ENCODE measurements at places on chromosomes 3 and 15.
A peak's percentile ranks its signal among the peaks of the same experiment; 100 is the strongest.

- peak; percentile 12 for DNase-seq
Observed at GRCh38 chr3:127162947-127163645, 29.8 kb upstream of the PRR23E start.

GRCh38 chr3:194277104-194277785 is 73.9 kb downstream of the CPN2 start:
- DNase-seq = no peak

DNA sequence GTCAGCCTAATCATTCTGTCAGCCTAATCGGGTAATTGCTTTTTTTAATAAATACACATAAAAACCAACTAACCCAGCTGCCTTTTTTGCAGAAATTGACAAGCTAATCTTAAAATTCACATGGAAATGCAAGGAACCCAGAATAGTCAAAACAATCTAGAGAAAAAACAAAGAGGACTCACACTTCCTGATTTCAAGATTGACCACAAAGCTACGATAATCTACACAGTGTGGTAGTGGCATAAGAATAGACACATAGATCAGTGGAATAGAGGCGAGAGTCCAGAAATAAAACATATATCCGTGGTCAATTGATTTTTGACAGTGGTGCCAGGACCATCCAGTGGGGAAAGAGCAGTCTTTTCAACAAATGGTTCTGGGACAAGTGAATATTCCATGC is 2.4 kb upstream of the C3orf20 start:
- DNase-seq = no peak

DNA sequence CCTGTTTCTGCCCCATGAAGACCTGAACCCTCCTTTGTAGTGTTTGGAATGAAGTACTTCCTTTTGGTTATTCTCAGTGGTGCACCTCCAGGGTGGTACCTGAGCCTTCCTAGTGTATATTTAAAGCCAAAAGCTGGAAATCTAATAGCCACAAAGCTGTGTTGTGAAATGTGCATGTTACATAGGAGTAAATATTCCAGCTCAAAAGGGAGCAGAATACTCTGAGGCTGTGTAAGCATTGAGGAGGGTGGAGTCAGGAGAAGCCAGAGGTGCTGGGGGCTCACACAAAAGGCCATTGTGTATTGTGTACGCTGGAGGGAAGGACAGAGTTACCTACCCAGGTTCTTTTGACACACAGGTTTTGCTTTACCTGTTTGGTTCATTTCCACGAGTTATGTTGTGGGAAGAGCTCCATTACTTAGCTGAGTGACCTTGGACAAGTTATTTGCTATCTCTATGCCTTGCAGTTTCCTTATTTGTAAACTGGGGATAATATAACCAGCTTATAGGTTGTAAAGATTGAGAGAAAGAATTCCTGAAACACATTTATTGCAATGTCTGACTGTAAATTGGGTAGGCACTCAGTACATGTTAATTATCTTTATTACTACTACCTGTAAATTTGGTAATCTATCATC is 24.7 kb downstream of the GPR171 start:
- no peak for DNase-seq

DNA sequence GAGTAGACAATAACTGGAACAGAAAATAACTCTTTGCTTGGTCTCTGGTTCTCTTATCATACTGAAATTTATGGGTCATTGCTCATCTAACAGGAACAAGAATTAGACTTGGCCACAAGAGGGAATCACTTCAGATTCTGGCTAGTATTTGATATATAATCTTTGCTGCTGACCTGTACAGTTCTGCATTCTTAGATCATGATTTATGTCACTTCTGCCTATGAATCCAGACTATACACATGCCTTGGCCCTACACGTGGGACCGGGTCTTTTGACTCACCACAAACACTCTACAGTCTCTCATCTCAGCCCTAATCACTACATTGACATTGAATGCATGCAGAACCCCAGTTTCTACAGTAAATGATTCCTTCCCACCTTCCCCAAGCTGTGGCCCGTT is 162.5 kb upstream of the SOX2 start:
- DNase-seq = no peak

GRCh38 chr3:140378571-140379340 is 299.1 kb upstream of the TRIM42 start:
- no peak for DNase-seq

- peak; percentile 92 for DNase-seq
Observed at GRCh38 chr3:157360044-157360443, 76.6 kb upstream of the PTX3 start.

DNA sequence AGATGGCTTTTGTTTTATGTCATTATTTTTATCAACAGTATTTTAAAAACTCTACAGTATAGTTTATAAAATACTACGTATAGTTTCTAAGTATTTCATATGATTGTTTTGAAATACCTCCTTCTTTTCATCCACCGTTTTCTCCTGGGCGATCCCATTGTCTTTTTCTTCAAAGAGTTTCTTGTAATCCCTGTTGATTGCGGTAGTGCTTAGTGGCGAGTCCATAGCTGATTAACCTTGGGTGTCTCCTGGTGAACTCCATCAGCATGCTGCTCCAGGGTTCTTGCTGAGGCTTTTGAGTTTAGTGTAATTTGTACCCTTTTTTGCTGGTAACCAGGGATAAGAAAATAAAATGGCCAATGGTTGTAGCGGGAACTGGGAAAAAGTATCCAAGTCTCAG is 3.6 kb downstream of the PIAS1 start:
- DNase-seq = no peak

DNA sequence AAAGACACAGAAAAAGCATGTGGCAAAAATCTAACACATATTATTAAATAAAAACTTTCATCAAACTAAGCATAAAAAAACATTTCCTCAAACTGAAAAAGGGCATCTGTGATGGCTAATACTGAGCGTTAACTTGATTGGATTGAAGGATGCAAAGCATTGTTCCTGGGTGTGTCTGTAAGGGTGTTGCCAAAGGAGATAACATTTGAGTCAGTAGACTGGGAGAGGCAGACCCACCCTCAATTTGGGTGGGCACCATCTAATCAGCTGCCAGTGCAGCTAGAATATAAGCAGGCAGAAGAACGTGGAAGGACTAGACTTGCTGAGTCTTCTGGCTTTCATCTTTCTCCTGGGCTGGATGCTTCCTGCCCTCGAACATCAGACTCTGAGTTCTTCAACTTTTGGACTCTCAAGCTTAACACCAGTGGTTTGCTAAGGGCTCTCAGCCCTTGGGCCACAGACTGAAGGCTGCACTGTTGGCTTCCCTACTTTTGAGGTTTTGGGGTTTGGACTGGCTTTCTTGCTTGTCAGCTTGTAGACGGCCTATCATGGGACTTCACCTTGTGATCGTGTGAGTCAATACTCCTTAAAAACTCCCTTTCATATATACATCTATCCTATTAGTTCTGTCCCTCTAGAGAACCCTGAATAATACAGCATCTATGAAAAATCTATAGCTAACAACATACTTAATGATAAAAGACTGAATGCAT is 45.4 kb downstream of the DAZL start:
- DNase-seq = no peak

GRCh38 chr3:40477666-40478065 is 744 bp downstream of the ZNF619 start:
- DNase-seq = no peak

- peak; percentile 57 for DNase-seq
Observed at GRCh38 chr15:58212909-58213526, 74.8 kb downstream of the AQP9 start.

- DNase-seq = no peak
Observed at GRCh38 chr3:122055215-122055614, at the start of gene CD86. Gene CD86 (plus strand): TSS chr3:122055362. CDS start chr3:122055490, 128 bp downstream.

- no peak for DNase-seq
Observed at GRCh38 chr15:28983432-28984311, 97.9 kb downstream of the APBA2 start.

DNA sequence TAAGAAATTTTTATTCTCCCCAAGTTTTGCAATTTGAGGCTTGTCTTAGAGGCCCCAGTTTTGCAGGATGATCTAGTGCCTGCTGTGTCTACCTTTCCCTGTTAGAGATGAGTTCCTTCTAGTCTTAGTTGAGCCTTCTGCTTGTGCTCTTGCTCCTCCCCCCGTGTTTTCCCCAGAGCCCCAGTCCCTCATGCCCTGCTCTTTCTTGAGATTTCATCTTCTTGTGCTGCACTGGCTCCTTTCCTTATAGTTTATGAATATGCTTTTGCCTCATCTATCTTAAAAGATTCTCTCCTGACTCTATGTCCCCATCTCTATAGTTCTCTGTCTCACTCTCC is 4.7 kb downstream of the GAP43 start:
- DNase-seq = no peak

- no peak for DNase-seq
Observed at GRCh38 chr3:169242708-169243513, 420.6 kb downstream of the MECOM start.

DNA sequence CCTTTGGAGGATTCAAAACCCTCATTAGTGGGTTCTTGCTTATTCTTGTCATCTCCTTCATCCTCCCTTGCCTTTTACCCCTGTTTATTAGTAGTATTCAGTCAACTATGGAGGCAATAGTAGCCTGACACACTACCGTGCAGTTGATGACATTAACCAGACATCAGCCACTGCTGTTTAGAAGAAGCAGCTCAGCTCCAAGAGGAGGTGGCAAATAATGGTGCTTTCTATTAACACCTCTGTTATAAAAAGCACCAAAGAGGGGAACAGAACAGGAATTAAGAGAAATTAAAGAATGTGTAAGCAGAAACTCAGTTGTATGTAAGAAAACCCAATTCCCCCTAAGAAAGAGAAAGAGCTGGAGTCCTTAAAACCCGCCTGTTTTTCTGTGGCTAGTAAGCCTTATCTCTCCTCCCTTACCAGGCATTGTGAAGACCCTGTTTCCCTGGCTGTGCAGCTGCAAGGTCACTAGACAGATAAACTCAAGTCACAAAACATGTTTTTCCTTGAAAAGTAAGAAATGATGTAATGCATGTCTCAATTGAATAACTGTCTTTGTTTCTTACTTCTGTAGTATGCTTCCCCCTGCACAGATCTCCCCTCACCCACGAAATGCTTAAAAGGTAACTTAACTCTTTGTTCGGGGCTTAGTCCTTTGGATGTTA is 21.2 kb downstream of the CCR4 start:
- DNase-seq = no peak

DNA sequence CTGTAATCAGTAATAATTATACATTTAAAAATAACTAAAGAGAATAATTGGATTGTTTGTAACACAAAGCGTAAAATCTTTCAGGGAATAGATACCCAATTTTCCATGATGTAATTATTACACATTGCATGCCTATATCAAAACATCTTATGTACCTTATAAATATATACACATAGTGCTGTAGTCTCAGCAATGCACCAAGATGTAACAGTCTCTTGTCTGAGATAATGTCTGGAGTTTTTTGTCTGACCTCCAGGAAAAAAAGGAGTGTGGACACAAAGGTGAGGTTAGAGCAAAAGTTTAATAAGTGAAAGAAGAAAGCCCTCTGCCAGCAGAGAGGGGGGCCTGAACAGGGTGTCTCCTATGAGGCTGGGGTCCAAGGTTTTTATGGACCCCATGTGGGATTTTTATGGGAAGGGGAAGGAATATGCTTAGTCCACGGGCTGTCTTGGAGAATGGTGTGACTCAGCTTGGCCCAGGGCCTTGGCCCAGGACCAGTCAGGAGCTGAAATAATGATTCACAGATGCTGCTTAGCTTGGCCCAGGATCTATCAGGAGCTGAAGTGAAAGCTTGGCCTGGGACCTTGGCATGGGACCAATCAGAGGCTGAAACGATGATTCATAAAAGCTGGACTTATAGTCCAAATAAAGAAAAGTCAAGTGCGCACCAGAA is 545.0 kb downstream of the ZPLD1 start:
- DNase-seq = peak; percentile 96

GRCh38 chr15:38215707-38216106 is 36.9 kb upstream of the SPRED1 start:
- DNase-seq = no peak

DNA sequence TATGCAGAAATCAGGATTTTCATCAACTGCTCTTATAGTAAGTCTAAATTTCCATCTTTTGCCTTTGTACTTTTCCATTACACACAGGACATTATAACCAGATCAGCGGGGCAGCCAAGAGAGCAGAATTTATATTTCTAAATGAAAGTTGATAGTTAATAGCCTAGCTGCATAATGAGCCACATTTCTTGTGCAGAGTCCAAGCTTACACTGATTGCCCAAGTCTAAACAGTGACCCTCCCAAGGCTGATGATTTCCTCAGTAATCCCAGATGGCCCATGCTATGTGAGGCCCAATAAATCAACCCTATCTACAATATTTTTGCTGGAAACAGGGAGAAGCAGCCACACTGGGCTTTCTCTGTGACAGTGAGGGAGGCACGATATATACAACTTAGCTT is 475.8 kb upstream of the KCNMB2 start:
- DNase-seq = no peak

- no peak for DNase-seq
Observed at GRCh38 chr15:48644467-48644826, 1.1 kb downstream of the FBN1 start.

- no peak for DNase-seq
Observed at GRCh38 chr3:87924485-87924884, 134.3 kb downstream of the CGGBP1 start.

GRCh38 chr3:5245927-5246326 is 58.4 kb downstream of the EDEM1 start:
- DNase-seq = no peak
